ENCODE measurements at places on chromosomes 13 and 19.

DNA sequence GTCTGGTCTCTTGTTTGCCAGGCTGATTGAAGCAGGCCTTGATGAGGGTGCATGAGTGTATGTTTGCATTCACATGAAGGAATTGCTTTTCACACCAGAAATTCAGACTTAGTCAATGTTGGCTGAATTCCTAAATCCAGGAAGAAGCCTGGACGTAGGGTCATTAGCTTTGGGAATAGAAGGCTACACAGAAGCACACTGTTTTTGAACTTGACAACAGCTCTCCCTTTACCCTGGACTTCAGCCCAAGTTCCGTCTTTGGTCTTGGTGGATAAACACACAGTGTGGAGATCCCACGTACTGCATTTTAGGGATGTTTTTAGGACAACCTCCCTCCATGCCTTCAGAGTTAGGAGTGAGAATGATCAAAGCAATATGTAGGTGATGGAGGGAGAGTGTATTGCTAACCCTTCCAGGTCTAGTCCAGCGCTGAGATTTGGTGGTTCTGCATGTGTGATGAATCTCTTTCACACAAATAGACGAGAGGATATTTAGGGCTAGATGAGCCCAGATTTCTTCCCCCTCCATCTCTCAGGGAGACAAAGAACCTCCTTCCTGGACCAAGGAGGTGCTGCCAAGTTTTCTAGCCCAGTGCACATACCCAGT is 22.8 kb downstream of the TM6SF2 start:
- DNase-seq, result no peak

GRCh38 chr13:102817241-102817640 is 18.3 kb downstream of the BIVM start:
- DNase-seq, result no peak

- no peak for DNase-seq
Observed at GRCh38 chr13:89688918-89689317, 1658.6 kb upstream of the MIR17HG start.

GRCh38 chr19:19538785-19539166 is 711 bp downstream of the CILP2 start:
- DNase-seq, result no peak

GRCh38 chr19:11296264-11296663 is 304 bp downstream of the TSPAN16 start:
- DNase-seq, result peak; percentile 12

GRCh38 chr13:100149389-100149788 is 60.5 kb downstream of the PCCA start:
- DNase-seq, result no peak

- no peak for DNase-seq
Observed at GRCh38 chr19:42635233-42635539, 40.5 kb upstream of the CEACAM8 start.

DNA sequence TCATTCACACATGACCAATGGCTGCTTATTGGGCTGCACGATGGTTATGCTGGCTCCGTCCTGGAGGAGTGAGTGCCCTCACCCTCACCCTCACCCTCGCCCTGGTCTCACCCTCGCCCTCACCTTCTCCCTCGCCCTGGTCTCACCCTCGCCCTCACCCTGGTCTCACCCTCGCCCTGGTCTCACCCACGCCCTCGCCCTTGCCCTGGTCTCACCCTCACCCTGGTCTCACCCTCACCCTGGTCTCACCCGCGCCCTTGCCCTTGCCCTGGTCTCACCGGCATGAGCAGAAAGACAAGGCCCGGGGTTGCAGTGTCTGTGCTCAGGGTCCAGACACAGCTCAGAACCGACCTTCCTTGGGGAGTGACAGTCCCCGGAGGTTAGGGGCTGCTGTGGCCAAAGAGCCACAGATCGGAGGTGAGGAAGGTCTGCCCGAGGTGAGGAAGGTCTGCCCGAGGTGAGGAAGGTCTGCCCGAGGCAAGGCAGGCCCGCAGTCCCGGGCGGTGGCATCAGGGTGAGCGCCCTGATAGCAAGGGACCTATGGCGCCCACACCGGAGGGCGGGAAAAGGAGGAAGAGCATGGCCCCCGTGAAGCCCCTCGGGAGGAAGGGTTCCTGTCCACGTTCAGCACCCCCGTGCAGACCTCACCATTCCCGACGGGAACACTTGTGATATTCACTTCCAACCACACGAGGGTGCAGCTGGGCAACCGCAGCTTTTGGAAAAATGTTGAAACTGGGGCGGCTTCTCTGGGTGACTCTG is 65.6 kb downstream of the MCF2L start:
- DNase-seq, result no peak

DNA sequence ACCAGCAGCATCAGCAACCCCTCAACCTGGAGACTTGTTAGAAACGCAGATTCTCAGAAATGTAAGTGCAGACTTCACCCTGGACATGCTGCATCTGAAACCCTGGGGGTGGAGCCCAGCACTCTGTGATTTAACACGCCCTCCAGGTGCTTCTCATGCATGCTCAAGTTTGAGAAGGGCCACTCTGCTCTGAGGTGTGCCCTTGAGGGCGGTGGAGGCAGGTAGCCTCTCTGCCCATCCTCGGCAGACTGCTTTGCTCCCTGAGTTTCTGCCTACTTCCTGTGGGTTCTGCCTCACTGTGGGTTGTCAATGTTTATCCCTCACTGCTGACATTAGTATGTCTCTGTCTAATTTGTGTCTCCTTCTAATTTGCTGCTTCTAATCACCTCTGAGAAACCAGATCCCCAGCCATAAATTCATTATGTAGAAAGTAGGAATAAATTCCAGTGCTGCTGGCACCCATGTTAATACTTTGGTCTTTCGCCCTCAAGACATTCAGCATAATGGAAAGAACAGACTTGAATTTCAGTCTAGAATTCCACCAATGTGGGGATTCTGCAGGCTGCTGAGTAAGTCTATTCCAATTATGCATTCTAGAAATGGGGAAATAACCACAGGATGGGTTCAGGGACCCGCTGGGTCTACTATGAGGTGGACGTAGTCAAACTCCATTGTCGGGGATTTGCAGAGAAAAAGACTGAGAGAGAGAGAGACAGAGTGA is 51.3 kb upstream of the CYSLTR2 start:
- no peak for DNase-seq

DNA sequence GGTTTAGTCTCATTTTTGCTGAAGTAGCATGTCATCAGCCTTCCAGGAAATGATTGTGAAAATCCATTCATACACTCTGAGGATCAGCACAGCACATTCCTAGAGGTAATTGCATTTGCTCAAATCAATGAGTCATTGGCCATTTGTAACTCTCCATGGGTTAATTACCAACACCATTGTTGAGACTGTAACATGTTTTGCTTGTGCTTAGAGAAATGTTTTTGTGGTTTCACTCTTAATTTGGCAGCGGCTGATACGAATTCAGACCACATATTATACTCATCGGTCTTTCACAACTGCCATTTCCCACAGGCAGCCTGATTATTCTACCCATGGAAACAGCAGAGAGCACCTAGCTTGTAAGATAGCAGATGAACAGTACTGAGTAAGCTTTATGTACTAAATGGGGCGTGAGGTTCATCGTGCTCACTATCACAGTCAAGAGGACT is 110.3 kb downstream of the NHLRC3 start:
- DNase-seq, result peak; percentile 59

DNA sequence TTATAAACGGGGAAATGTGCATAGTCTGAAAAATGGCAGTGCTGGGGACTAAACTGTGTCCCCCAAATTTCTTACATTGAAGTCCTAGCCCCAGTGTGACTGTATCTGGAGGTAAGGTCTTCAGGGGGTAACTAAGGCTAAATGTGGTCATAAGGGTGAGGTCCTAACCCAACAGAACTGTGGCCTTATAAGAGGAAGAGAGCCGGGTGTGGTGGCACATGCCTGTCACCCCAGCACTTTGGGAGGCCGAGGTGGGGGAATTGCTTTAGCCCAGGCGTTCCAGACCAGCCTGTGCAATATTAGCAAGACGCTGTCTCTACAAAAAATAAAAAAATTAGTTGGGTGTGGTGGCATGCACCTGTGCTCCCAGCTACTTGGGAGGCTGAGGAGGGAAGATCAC is 17.8 kb downstream of the PROZ start:
- no peak for DNase-seq

GRCh38 chr13:109096101-109096500 is 466.7 kb downstream of the MYO16 start:
- DNase-seq, result no peak

- DNase-seq, result peak; percentile 87
Observed at GRCh38 chr13:49292742-49293486, 45.2 kb downstream of the CDADC1 start.

GRCh38 chr19:19514215-19514657 is 1.1 kb downstream of the TSSK6 start:
- DNase-seq, result no peak

GRCh38 chr13:102838982-102839381 is 6.8 kb upstream of the ERCC5 start:
- DNase-seq, result no peak

DNA sequence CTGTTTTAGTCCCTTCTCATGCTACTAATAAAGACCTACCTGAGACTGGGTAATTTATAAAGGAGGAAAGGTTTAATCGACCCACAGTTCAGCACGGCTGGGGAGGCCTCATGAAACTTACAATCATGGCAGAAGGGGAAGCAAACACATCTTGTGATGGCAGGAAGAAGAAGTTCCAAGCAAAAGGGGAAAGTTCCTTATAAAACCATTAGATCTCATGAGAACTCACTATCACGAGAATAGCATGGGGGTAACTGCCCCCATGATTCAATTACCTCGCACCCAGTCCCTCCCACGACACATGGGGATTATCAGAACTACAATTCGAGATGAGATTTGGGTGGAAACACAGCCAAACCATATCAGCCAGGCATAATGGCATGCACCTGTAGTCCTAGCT is 13.0 kb upstream of the STRN4 start:
- no peak for DNase-seq

GRCh38 chr19:13830114-13830740 is 35.0 kb downstream of the ZSWIM4 start:
- DNase-seq, result no peak

- DNase-seq, result no peak
Observed at GRCh38 chr19:42571116-42571515, 23.6 kb downstream of the CEACAM8 start.

- no peak for DNase-seq
Observed at GRCh38 chr13:76129305-76130000, 493.3 kb downstream of the LMO7 start.

DNA sequence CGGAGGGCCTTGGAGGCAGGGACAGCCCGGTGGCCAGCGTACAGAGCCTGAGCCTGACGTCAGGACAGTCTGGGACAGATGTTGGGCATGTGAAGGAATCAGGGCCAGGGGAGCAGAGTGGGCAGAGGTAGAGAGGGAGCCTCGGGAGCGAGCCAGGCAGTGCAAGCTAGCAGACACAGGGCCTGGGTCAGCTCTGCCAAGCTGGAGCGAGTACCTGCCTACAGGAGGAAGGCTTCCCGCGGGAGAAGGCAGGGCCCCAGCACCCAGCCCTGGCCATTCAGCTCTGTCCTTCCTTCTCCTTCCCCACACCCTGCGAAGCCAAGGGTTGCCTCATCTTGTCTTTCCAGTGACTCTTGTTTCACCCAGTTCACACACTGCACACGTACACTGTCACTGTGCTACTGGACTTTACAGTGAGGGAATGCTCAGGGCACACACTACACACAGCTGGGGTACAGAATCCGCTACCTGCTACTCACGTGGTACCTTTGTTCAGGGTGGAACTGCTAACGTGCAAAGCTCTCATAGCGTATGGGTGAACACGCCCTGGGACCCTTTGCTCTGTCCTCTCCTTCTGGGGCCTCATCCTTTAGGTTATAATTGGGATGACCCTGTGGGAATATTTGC is 9.8 kb upstream of the C1QTNF9 start:
- no peak for DNase-seq

DNA sequence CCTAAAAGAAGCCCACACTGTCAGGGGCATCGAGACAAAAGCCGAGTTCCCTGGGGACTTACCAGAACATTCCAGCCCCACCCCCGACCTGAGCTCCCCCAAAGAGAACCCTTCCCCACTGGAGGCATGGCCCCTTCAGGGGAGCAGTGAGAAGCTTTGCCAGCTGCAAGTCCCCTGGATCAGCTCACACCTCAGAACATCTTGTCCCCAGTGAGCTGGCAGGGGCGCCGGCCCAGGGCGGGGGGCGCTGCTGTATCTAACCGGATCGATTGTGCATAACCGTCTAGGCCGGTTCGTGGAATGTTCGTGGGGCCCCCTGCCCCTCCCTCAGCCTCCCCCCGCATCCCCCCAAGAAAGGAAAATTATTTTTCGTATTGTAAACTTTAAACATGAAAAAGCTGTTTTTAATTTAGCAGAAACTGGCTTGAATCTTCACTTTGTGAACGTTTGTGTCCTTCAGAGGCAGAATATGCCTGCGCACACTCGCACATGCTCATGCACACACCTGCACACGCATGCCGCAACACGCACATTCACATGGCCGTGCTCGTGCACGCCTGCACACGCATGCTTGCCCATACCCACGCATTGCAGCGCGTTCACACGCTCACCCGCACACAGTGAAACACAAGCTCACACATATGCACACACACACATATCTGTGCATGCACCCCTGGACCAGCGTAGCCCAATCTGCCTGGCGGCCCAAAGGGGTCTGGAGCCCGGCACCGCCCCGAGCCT is 12.0 kb upstream of the CRTC1 start:
- DNase-seq, result no peak

Measured in skeletal muscle cell (primary cell).